Renal cortical epithelial cell (primary cell): ENCODE measurements at places on chromosomes 4 and X. TPM values are rescaled to one million over a fixed set of nuclear protein-coding genes. Genes with fewer than 3 reads are reported as not detected.
A peak's percentile ranks its signal among the peaks of the same experiment; 100 is the strongest.

DNA sequence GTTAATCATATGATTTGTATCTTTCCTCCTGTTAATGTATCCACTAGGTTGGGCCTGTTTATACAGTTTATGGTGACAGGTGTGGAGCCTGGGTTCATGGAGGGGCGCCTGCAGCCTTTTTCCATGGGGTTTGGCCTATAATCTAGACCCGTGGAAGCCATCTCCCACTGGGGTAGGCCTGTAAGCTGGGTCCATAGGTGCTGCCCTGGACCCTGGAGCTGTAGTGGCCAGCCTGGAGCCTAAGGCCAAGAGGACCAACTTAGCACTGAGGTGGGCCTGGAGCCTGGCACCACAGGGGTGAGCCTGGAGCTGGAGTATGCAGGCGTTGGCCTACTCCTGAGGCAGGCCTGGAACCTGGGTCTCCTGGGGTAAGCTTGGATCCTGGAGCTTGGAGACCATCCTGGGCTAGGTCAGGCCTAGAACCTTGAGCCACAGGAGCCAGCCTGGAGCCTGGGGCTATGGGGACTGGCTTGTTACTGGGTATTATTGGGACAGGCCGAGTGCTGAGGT lies 249.4 kb upstream of the HTR2C start:
- no peak for DNase-seq

DNA sequence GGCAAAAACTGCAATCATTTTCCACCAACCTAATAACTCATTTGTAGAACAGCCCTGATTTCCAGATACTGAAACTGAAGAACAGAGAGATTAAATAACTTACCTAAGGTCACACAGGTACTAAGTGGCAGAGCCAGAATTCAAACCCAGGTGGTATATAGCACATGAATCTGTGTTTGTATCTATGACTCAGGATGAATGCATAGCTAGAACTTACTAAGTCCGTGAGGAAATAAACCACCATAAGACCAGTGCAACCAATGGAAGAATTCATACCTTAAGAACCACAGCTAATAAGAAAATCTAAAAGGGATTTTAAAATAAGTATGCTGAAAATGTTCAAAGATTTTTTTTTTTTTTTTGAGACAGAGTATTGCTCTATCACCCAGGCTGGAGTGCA lies 1.5 kb upstream of the PLAC1 start:
- DNase-seq, result no peak

DNA sequence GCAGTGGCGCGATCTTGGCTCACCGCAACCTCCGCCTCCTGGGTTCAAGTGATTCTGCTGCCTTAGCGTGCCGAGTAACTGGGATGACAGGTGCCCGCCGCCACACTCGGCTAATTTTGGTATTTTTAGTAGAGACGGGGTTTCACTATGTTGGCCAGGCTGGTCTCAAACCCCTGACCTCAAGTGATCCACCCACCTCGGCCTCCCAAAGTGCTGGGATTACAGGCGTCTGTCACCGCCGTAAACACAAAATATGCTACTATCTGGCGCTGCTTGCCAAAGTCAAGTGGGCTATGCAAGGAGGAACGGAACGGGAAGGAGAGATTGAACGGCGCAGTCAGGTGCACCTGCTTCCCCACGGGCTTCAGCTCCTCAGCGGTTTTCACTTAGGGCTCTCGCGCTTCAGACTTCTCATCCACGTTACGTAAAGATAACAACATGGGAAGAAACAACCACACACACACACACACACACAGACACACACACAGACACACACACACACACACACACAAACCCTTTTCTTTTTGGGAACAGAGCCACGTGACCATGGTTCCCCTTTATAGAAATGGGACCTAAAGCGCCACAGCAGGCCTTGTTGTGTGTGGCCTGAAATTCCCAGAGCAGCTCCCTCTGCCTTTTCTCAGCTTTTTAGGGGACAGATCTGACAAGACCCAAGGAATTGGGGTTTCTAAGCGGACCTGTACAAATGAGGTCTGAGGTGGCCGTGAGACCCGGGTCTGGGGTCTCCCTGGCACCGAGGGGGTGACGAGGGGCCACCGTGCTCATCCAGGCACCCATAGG lies 1.5 kb downstream of the P2RY8 start:
- no peak for DNase-seq

DNA sequence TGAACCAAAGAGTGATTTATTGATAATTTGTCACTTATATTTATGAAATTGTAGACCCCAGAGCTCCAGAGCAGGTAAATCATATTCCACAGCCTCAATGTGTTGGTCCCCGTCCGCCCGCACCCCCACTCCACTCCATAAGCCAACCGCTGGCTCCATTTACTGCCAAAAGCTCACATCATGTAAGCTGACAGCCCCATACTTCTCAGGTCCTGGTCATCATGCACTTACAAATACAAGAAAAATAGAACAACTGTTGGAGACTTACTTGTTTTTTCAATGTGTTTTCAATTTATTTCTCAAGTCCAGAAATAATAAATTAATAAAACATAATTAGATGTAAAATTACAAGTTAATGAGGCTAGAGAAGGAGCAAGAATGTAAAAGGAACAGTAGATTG lies 235.7 kb upstream of the HAND2 start:
- DNase-seq, result no peak

- no peak for DNase-seq
Observed at GRCh38 chr4:213971-214370, 89.7 kb downstream of the ZNF718 start.

GRCh38 chrX:57929373-57929772 lies 19.1 kb upstream of the ZXDA start:
- peak; percentile 7 for DNase-seq

DNA sequence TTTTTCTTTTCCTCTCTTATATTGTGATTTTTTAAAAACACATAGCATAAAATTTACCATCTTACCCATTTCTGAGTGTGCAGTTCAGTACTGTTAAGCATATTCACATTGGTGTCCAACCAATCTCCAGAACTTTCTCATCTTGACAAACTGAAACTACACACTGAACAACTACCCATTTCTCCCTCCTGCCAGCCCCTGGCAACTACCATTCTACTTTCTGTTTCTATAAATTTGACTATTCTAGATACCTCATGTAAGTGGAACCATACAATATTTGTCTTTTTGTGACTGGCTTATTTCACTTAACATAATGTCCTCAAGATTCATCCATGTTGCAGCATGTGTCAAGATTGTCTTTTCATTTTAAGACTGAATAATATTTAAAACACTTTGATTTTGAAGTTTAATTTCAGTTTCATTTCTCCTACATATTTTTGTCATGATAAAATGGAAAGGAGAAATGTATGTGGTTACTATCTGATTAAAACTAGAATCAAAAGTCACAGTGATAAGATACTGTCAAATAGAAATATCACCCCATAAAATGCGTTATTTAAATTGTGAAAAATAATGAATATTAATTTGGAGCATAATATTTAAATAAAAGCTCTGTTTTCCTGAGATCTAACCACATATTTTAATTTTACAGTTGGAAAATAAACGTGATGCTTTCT lies 122.8 kb downstream of the DIPK2B start:
- no peak for DNase-seq

GRCh38 chr4:156238171-156238570 lies 284.5 kb upstream of the CTSO start:
- no peak for DNase-seq

DNA sequence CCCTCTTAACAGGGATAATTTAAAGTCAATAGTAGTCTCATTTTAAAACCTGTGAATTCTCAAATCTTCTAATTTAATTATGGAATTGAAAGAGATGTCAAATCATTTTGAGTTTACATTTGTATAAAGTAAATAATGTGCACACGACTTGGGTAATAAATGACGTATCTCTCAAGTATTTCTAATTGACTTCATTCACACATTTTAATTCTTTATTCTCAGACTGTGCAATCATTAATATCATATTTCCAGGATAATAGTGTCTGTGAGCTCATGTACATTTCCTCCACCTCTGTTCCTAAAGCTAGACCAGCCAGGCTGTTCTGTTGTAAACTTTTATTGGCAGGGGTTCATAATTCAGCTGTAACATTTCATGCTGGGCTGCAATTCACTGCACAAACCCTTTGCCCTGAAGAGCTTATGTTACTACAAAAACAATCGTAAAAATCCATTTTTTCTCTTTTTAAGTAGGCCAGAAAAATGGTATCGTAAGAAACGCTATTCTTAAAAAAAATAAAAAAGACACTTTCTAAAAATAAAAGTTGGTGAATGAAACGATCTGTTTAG lies 1103.1 kb upstream of the TENM3 start:
- no peak for DNase-seq

- no peak for DNase-seq
Observed at GRCh38 chrX:19628011-19628575, 112.8 kb upstream of the MAP3K15 start.

LDOC1 gene
- total RNA-seq, result 1.2 and 7.6 TPM in 2 replicates

USP17L28 gene
- not detected in 2 replicates for total RNA-seq

DNA sequence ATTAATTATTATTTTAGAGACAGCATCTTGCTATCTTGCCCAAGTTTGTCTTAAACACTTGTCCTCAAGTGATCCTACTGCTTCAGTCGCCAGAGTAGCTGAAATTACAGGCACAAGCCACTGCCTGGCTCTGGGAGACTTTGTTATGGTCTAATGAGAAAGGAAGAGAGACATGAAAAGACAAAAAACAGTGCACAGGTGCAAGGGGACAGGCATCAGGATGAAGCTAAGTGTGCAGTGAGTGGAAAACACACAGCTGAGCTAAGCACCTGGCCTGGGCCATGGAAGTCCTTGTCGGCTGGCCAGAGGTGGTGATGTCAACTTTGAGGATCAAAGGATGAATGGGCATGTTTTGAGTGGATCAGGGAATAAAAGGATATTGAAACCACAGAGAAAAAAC lies 102.7 kb downstream of the HS3ST1 start:
- DNase-seq, result no peak

LPAR4 gene
- total RNA-seq, result 0.70 TPM in 1 of 2 replicates, not detected in the other

DNA sequence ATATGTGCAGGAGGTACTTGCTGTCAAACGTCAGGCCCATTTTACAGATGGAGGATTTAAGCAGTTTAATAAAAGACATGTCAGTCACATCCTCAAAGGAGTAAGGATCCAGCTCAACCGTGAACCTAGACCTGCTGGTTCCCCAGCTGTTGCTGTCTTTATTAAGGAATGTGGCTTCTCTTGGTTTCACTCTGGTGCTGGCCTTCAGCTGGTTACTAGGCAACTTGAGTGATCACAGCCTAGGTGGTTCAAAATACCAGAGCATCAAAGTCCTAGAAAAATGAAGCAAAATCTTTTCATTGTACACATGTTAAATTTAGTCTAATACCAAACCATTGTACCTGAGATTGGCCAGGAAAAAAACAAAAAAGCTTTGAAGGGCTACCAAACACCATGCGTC lies 32.7 kb upstream of the GLRA2 start:
- DNase-seq, result peak; percentile 4

EIF2S3 gene
- 321 and 489 TPM in 2 replicates for total RNA-seq

- peak; percentile 75 for DNase-seq
Observed at GRCh38 chr4:172515266-172515879, 653.2 kb upstream of the GALNT7 start.

- DNase-seq, result peak; percentile 90
Observed at GRCh38 chrX:112819008-112819640, 21.5 kb downstream of the AMOT start.

DNA sequence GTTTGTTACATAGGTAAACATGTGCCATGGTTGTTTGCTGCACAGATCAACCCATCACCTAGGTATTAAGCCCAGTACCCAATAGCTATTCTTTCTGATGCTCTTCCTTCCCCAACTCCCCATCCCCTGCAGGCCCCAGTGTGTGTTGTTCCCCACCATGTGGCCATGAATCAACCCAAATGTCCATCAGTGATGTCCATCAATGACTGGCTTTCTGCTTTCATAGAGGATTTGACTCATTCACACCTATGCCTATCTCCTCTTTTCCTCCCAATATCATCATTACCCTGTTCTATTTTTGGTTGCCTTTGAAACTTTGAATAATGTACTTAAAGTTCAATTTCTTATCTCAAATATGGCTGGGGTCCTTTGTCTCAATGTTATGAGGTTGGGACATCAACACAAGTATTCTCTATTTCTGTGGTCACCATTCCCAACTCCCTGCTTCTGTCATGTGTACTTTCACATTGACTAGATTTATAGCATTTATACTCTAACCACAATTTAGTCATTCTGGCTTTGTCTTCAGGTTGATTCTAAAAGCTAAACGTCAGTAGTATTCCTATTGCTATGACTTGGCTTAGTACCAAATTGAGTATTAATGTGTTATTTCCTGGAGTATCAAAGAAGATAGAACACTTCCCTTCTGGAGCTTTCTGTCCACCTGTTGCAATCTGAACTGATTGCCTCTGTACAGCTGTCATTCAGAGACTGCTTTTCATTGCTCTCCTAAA lies 107.2 kb downstream of the TAB3 start:
- no peak for DNase-seq

TRIM60 gene
- not detected in 2 replicates for total RNA-seq

- peak; percentile 54 for DNase-seq
Observed at GRCh38 chr4:183398298-183399125, 45.9 kb upstream of the CDKN2AIP start.

DNA sequence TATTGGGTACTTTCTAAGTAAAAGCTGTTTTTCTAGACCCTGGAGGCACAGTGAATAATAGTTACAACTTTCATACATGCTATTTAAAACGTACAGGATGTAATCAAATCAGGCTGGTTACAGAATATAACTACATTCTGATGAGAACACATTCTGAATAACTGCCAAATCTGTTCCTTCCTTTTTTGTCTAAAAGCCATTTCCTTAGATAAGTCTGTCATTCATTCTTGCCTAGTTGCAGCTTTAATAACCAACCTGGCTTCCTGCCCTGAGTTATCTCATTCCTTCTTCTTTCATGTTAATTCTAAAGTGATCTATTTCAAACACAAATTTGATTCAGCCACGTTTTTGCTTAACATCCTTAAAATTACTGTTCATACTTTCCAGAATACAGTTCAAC lies 189.7 kb upstream of the ITM2A start:
- DNase-seq, result no peak

- DNase-seq, result no peak
Observed at GRCh38 chr4:73902817-73903547, 33.8 kb downstream of the CXCL1 start.

DNA sequence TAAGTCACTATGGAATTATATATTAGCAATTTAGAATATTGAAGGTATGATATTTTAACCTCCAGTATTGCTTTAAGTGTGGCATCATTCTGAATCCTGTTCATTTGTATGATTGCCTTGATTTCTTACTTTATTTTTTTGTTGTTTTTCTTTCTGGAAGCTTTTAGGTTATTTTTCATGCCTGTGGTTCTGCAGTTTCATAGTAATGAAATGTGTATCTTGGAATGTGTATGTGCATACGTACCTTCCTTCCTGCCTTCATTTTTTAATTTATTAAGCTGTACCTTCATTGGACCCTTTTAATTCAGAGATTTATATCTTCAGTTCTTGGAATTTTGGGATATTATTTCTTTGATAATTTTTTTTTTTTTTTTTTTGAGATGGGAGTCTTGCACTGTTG lies 22.1 kb downstream of the CPEB2 start:
- DNase-seq, result no peak

- DNase-seq, result no peak
Observed at GRCh38 chr4:1230316-1230715, 18.6 kb downstream of the CTBP1 start.
